ENCODE measurements at places on chromosomes 6 and 20. TPM values are rescaled to one million over a fixed set of nuclear protein-coding genes. Genes with fewer than 3 reads are reported as not detected.

Gene PEX6
- 6.4 TPM for polyA plus RNA-seq

Gene CLDN20
- not detected for polyA plus RNA-seq

Gene AGER
- polyA plus RNA-seq: 5.5 TPM

Gene CFAP61
- polyA plus RNA-seq: 0.08 TPM

Gene MYLK4
- 0.11 TPM for polyA plus RNA-seq

Gene FAM209A
- polyA plus RNA-seq: 0.15 TPM

Gene RBBP8NL
- 0.88 TPM for polyA plus RNA-seq

Gene SLC22A3
- 1.0 TPM for polyA plus RNA-seq

Gene NKAPL
- 0.08 TPM for polyA plus RNA-seq

All from H1 (cell line).